A549 treated with Mapracorat at 1 μM for 4 hours (cell line): ENCODE measurements at places on chromosomes 7 and 10. TPM values are rescaled to one million over a fixed set of nuclear protein-coding genes. Genes with fewer than 3 reads are reported as not detected.

Gene XRCC2
- total RNA-seq = 3.5 to 4.9 TPM (median 4.7 TPM) in 5 replicates

Gene KNDC1
- 0.77 to 1.9 TPM (median 1.3 TPM) in 5 replicates for total RNA-seq

Gene ZFAND2A
- total RNA-seq = 50.7 to 59.0 TPM (median 55.4 TPM) in 5 replicates

Gene LRMDA
- total RNA-seq = 3.1 to 5.7 TPM (median 4.7 TPM) in 5 replicates
